ENCODE measurements at places on chromosomes 2 and 18.
A peak's percentile ranks its signal among the peaks of the same experiment; 100 is the strongest.

GRCh38 chr2:120349440-120349921, 3.5 kb downstream of the INHBB start:
- no peak for DNase-seq

GRCh38 chr18:37661478-37661877, 95.9 kb upstream of the CELF4 start:
- no peak for DNase-seq

- DNase-seq, result no peak
Observed at GRCh38 chr2:123061534-123061933, 963.6 kb upstream of the CNTNAP5 start.

DNA sequence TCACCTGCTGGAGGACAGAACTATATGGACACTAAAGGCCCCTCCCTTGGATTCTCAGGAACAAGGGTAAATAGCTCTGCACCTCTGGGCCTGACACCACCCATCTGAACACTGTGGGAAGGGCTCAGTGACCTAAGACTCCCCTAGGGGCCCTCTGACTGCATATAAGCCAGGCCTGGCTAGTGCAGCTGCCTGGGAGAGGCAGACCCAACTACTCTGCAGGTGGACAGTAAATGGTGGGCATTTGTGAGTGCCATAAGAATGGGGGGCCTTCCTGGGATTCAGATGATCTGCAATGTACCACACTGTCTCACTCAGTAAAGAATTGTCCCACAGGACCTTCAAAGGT, 11.2 kb upstream of the WIPF1 start:
- no peak for DNase-seq

GRCh38 chr2:25314514-25315315, 27.0 kb downstream of the DNMT3A start:
- DNase-seq, result peak; percentile 92

- no peak for DNase-seq
Observed at GRCh38 chr2:4180631-4181030, 477.3 kb downstream of the DCDC2C start.

DNA sequence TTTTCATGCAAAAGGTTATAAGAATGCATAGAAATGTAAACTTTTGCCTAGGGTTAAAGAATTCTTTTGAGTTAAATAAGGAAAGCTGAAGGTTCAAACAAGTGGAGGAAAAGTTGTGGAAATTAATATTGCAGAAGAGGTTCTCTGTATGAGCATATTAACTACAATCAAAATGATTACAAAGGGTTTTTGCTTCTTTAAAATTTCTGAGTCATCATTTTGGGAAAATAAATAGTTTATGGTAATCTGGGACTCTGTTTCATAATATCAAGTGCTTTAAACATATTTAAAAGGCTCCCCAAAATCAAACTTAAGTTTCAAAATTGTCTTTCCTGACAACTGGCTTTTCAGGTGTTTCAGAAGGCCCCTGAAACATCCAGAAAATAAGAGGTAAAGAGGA, 415.7 kb downstream of the ZNF804A start:
- DNase-seq, result no peak

GRCh38 chr2:73009177-73009839, 62.2 kb downstream of the SFXN5 start:
- no peak for DNase-seq

Data from NCI-H82 (cell line).